ENCODE measurements at places on chromosomes 5 and 9.

DNA sequence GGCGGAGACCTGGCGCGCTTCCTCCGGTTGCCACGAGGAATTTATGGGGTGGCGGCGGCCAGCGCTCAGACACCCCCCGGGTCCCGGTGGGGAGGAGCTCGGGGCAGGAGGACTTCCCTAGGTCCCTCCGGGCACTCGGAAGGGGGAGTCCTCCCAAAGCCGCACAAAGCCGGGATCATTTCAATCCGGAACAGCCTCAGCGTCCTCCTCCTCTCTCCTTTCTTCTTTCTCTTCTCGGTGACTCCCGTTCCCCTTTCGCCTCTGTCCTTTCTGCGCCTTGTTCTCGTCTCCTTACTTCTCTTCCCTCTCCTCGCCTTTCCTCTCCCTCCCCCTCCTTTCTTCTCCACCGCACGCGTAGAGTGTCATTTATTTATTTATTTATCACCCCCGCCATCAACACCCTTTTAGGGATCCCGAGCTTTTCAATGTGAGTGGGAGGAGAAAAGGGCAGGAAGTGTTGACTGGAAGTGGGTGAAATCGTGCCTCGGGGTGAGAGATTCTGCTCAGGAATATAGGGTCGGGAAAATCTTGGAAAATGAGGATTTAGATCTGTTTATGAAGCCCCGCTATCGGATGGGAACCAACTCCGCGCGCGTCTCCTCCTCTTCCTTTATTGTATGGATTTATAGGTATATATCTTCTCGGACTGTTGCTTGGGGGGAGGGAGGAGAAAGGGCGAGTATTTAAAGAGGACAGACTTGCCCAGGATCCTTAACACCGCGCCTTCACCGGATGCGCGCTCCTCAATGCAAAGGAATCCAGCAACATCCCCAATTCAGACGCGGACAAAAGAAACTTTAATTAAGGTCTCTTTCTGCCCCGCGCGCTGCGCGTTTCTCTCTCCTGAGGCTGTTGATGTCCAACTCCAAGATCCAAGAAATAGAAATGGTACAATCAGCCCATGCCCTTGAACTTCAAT, 2.0 kb upstream of the ZNF462 start:
- peak; percentile 87 for DNase-seq

DNA sequence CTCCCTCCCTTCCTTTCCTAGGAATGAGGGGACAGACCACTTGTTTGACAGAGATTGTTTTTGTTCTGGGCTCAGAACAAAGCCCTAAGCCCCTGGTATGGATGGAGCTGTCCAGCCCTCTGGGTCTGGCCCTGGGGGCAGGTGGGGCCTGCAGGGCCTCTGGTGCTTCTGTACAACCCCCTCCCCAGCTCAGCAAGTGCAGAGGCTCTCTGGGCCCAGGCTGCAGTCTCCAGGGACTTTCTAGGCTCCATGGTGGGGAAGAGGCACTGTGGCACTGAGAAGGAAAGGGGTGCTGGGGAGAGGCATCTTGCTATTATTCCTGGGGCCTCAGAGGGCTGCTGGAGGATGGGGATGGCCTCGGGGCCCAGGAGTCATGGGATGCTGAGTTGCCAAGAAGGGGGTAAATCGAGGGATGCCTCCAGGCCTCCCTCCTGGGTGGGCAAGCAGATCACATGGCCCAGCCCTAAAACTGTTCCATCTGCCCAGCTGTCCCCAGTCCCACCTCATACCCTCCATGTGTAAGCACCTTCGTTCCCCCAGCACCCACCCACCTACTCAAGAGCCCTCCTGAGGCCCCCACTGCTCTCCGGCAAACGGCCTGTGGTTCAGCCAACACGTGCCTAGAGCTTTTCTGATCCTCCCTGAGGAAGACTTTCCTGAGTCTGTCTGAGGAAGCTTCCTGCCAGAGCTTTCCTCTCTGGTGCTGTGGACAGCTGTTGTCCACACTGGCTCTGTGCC, 225.7 kb downstream of the CACNA1B start:
- peak; percentile 31 for DNase-seq

DNA sequence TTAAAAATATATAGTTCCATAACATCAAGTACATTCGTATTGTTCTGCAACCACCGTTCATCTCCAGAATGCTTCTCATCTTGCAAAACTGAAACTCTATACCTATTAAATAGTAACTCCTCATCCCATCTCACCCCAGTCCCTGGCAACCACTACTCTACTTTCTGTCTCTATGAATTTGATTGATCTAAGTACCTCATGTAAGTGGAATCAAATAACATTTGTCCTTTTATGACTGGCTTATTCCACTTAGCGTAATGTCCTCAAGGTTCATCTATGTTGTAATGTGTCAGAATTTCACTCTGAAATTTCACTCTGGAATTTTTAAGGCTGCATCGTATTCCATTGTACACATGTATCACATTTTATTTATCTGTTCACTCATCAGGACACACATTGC, 132.1 kb upstream of the RUSC2 start:
- no peak for DNase-seq

GRCh38 chr9:68513385-68513784, 27.3 kb downstream of the TMEM252 start:
- DNase-seq: no peak

DNA sequence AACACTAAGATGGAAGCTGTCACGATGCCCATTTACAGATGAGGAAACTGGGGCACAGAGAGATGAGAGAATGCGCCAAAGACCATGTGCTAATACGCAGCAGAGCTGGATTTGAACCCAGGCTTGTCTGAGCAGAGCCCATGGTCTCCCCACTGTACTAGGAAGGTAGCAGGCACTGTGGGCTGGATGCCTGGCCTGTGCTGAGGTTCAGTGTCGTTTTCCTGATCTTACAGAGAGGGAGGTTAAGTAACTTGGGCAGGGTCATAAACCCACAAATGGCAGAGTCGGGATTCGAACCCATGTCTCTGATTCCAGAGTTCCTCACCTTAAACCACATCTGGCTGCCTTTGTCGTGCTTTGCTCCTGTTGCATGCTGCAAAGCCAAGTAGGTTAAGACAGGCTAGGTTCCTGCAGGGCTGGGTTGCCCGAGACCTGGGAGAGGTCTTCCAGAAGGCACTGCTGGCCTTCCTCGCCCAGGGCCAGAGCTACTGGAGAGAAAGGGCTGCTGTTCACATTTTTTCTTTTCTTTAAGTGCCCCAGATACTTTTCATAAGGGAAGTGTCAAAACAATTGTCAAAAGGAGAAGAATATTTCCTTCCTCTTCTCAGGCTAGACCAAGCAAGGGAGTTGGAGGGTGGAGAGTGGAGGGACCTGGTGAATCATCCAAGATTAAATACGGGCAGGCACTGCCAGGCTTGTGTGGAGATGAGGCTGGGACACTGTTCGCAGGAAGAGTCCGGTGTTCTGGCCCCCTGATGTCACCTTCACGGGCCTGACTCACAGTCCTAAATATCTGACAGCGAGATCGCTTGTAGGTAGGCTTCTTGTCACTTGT, 3.2 kb downstream of the NEK6 start:
- DNase-seq: no peak

DNA sequence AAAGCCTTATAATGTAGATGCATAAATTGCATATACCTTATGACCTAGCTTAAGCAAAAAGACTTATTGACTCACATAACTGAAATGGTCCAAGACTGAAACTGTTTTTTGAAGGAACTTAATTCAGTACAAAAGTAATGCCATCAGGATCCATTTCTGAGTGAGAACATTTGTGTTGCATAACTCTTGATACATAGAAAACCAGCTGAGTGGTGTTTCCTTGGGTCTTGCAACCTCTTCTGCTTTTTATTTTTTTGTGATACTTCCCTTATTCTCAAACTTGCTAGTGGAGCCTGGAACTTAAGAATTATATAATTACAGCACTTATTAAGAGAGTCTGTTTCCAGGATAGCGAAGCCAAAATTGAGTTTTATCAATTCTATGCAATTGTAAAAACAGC, 272.0 kb downstream of the MAN2A1 start:
- DNase-seq: no peak

DNA sequence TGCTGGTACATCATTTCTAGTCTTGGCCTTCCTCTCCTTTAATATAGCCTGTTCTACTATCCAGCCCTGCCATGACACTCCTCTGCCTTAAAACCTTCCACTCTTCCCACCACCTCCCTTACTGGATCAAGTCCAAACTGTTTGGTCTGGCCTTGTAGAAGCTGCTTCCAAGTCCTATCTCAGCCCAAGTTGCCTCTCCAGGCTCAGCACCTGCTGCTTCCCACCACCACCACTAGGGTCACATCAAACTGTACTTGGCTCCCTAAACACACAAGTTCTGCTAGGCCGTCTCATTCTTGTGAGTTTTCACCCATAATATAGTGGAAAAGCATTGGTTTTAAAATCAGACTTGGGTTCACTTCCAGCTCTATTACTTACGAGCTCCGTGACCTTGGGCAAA, 1.4 kb downstream of the NDUFA8 start:
- no peak for DNase-seq

GRCh38 chr5:45383985-45384384, 312.2 kb downstream of the HCN1 start:
- DNase-seq: no peak

DNA sequence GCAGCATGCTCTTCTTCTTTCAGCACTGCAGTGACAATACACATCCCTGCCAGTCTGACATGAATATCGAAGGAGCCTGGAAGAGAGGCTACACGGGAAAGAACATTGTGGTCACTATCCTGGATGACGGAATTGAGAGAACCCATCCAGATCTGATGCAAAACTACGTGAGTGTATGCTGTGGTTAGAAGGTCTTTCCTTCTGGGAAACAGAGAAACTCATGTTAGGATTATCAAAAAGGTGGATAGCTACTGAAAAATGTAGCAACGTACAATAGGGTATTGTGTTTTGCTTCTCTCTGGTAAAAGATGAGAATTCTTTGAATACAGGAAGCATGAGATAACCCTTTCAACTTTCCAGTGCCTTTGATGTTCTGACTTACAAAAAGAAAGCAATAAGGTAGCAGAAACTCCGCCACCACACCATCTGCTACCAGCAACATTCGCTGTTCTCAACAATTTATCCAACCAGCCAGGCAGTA, 133.3 kb downstream of the PCSK5 start:
- no peak for DNase-seq

DNA sequence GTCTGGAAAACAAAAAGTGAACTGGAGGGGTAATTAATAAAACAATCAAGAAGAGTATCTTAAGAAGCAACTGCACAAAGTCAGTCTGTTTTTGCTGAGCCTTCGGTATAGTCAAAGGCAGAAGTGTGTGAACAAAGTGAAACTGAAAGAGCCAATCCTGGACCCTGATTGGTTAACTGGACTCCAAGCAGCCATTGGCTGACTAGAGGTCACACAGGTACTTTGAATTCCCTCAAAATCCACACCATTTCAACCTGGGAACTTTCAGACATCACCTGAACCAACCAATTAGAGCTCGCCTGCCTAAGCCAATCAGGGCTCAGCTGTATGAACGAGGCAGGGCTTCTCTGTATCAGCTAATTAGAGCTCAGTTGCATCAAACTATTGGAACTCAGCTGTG, 286.7 kb downstream of the TLE4 start:
- no peak for DNase-seq

GRCh38 chr9:79007701-79008483, 563.9 kb upstream of the TLE4 start:
- DNase-seq: no peak

DNA sequence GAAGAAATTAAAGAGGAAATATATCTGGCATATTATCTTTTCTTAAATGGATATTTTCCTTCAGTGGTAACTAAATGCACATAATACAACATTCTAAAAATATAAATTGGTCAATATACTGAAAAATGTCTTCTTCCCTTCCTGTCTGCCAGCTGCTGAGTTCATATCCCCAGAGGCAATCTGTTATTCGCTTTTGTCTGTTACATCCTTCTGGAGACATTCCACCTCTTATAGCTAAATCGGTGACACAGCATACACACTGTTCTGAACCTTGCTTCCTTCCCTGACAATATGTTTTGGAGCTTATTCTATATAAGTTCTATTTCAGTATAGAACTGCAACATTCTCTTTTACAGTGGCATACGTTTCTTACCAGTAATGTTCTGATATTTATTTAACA, 147.8 kb downstream of the TENT4A start:
- DNase-seq: no peak

DNA sequence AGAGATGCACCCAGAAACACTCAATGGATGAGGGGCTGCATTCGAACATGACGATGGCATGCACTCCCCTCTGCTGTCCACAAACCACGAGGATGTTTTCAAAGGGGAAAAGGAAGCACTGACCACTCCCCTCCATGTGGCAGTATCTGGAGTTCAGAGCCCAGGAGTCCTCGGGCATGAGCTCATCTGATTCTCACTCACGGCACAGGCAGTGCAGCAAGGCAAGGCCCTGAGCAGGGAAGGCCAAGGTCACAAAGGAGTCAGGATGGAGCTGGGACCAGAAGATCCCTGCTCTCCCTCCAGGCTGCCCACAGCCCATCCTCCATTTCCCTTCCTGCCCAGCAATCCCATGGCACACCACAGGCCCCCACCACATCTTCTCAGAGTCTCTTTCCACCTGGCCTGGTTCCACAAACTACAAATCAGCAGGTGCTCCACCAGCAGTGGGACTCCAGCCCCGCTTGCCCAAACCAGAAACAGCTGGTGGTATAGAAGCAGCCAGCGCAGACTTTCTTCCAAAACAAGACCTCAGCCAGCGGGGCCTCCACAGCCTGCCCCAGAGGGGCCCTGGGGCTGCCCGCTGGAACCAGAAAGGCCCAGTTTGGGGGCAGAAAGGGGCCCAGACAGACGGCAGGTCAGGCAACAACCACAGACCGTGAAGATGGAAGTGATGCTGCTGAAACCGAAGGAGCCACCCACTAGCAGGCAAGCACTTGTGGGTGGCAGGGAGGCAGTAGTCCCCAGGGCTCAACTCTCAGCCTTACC, 12.2 kb downstream of the TNIP1 start:
- DNase-seq: peak; percentile 71

GRCh38 chr5:7960142-7960541, 91.2 kb downstream of the MTRR start:
- no peak for DNase-seq

GRCh38 chr9:94801681-94802080, 75.2 kb downstream of the AOPEP start:
- peak; percentile 73 for DNase-seq

DNA sequence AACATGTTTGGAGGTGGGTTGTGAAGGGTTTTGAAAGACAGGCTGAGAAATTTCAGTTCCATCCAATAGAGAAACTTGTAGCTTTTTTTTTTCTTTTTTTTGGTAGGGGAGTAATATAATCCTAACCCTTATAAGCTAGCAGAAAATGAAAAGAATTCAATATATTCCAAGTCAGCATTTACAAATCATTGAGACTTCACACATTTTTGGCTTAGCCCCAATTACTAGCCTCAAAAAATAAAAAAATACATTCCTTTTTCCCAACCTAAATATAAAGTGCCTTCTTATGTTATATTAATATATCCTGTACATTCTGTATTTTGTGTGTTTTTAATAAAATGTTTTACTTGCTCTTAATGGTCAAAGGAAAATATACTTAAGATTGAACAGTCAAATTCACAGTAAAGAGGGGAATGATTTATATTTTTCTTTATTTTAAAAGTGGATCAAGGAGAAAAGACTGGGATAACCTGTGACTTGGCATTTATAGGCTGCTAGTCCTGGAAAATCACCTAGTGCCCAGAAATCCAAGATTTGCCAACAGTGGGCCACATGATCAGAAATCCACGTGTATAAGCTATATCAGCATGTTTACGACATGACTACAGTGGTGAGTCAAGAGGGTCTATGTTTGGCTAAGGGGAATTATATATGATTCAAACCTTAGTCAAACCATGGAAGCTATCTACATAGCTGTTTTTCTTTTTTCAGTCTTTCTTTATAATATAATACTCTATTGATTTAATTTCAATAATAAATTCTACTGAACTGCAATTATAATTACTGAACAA, 14.5 kb downstream of the HACD4 start:
- DNase-seq: peak; percentile 36
